ENCODE measurements at places on chromosomes 6 and 20.

GRCh38 chr6:19312241-19312978, 524.8 kb upstream of the ID4 start:
- DNase-seq: no peak

DNA sequence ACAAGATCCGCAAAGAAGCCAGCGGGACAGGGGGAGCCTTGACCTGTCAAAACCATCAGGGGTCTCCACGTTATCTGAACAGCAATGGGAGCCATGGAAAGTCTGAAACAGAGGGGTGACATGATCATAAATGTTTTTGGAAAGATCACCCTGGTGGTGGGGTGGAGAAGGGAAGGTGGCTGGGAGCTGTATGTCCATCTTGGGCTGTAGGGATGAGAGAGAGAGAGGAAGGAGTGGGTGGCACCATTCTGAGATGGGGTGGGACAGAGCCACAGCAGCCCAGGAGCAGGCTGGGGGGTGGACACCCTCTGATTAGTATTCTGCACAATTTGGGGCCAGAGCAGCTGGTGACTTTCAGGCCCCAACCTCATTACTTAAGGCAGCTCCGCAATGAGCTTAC, 30.1 kb downstream of the ANKRD60 start:
- no peak for DNase-seq

- DNase-seq: no peak
These were observed 119.8 kb downstream of the ANKS1A start for GRCh38 chr6:35008858-35009257.

- no peak for DNase-seq
These were observed 14.8 kb upstream of the LPA start for GRCh38 chr6:160678744-160679401.

DNA sequence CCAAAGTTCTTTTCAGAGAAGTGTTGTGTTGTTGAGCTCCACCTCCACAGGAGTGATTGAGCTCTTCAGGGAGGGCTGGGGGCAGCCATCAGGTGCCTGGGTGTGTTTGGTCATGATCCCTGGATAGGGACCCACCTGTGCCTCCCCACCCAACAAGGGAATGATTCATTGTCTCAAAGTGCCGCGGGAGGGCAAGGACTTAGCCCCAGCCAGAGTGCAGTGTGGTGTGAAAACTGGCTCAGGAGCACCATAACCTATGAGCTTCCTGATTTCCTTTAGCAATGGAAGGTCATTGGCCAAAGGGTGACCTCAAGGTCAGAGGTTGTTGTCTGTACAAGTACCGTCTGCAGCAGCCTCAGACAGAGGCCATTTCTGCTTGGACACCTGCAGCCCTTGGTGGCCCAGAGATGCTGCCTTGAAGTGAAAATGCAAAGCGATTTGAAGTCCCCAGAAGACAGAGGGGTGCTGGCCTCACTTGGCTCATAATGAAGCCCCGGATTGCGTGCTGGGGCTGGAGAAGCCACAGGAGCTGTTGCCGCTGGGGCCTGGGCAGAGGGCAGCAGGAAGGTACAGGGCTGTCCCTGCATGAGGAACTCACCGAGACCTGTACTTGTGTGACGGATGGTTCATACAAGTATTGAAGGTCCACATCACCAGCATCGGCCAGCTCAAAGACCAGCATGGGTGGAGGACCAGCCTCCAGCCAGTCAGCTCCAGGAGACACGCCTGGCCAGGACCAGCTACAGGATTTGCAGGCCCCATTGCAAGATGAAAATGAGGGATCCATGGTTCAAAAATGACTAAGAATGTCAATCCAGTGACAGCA, 100.6 kb upstream of the DUSP22 start:
- DNase-seq: no peak

DNA sequence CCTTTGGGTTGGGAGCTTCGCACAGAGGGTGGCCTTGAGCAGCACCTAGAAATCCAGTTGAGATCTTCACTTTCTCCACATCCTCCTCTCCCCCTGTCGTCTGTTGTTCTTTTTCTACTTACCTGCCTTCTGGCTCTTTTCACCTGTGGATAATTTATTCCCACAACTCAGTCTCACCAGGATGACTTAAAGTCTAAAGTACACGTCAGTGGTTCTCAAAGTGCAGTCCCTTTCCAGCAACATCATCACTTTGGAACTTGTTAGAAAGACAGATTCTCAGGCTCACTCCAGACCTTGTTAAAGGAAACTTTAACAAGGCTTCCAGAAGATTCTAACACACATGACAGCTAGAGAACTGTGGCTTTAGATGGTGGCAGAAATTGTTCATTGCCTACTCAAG, 27.7 kb upstream of the BCAS1 start:
- DNase-seq: no peak

- DNase-seq: no peak
These were observed 37.5 kb downstream of the MAP3K5 start for GRCh38 chr6:136754820-136755219.

DNA sequence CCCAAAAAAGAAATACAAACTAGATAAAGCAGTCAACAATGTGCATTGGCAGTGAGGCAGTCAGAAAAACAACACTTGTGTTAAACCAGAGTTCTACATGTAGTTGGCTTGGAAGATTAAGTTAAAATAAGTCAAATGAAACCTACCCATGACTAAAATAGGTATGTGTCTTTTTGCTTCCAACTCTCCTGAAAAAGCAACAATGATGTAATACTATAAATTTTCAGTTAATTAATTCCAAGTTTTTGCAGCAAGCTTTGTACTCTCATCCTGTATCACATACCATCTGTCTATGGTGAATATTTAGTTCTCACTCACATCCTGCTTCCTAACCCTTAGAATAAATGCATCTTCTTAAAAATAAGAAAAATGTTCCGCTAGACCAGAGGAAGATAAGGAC, 261.5 kb downstream of the KIF16B start:
- DNase-seq: no peak

- no peak for DNase-seq
These were observed 13.5 kb upstream of the PDE10A start for GRCh38 chr6:165676435-165677068.

DNA sequence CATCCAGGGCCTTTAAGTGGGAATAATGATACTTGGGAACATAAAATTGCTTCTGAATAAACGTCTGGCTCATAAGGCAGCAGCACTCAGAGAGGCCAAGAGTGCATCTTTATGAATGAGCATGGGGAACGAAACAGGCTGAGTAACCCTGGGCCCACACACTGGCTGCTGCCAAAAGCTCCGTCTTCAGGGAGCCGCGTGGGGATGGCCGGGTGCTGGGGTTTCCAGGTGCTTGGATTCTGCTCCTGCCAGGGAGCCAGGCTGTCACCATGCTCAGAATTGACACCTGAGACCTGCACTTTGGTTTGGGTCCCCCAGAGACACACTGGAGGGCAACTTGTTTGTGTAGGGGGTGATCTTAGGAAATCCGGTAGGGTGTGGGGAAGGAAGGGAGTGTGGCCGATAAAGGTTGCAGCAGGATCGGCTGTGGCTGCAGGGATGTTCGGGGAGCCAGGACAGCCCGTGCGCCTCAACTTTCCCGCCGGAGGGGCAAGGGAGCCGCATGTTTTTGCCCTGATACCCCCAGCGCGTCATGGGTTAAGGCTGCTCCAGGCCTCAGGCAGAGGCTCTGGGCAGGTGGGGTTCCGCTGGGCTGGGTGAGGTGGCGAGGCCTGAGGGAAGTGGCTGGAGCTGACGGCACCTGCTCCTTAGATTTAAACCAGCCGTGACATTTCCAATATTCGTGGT, 101.8 kb downstream of the YTHDF1 start:
- no peak for DNase-seq

DNA sequence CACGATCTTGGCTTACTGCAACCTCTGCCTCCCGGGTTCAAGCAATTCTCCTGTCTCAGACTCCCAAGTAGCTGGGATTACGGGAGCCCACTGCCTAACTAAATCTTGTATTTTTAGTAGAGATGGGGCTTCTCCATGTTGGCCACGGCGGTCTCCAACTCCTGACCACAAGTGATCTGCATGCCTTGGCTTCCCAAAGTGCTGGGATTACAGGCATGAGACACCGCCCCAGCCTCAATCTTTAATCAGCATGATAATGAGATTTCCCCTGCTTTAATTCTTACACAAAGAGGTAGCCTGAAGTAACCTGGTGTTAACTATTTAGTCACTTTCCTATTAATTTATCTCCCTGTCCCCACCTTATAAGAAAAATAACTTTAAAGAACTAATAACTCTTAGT, 31.3 kb upstream of the TRDN start:
- no peak for DNase-seq

DNA sequence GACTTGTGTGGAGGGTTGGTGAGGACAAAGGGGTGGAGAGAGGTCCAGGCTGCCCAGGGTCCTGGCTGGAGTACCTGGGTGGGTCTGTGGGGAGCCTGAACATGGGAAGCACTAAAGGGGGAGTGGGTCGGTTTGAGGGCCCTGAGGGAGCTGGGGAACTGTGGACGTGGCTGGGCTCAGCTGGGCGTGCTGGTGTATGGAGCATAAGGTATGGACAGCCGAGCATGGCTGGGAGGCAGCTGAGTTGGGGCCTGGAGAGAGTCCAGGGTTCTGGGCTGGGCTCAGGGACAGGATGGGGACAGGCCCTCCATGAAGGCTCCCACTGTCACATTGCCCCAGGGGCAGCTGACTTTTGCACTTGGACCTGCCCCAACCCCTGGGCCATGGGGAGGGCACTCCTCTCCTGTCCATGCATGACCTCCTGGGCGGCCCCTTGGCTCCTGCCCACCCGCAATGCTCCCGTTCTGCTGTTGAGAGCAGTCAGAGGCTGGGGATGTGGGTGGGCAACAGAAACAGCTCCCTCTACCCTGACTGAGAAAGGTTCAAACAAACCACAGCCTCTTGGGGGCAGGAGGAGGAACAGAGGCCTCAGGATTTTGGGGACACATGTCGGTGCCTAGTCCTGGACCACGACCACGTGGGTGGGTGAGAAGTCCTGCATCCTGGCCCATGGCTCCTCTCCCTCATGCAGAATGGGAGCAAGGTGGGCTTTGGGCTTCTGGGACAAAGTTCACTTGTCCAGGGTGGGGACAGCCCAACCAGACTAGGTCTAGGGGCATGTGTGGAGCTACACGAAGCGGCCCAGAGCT, 4.5 kb downstream of the C20orf204 start:
- DNase-seq: no peak

- no peak for DNase-seq
These were observed 374.3 kb upstream of the SOX4 start for GRCh38 chr6:21219241-21219640.

- DNase-seq: no peak
These were observed 472.5 kb upstream of the BTBD3 start for GRCh38 chr20:11445161-11445560.

DNA sequence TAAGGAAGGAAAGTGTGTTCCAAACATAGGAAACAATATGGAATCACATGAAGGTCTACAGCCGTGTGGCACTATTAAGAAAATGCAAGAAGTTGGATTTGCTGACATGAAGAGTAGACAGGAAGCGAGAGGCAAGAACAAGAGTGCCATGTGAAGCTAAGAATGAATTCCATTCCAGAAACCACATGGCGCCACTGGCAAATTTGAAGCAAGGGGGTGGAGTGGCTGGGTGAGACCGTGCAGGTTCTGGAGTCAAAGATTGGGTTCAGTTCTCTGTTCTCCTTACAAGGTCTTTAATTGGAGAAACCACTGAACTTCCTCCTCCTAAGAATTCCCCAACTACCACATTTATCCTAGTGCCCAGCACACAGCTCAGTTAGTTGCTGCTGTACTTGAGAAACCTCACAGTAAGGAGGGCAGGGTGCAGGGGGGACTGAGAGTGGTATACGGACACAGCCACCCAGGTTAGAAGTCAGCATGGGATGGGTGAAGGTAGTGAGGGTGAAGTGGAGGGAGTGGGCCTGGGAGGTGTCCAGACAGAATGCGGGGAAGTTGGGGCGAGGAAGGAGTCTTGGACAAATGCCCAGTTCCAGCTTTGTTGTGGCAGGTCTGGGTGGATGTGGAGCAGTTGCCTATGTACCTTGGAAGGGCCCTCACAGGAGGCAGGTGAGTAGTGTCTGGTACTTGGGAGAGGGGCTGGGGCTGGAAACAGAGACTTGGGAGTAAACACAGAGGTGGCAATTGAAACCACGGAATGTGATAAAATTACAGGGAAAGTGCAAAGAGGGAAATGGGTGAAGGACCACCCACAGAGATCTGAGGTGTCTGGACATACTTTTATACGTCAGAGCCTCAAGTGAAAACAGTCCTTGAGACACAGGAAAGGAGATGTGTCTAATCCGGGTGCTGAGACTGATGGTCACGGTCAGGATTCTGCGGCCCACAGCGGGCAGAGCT, 14.3 kb downstream of the LYRM4 start:
- no peak for DNase-seq

DNA sequence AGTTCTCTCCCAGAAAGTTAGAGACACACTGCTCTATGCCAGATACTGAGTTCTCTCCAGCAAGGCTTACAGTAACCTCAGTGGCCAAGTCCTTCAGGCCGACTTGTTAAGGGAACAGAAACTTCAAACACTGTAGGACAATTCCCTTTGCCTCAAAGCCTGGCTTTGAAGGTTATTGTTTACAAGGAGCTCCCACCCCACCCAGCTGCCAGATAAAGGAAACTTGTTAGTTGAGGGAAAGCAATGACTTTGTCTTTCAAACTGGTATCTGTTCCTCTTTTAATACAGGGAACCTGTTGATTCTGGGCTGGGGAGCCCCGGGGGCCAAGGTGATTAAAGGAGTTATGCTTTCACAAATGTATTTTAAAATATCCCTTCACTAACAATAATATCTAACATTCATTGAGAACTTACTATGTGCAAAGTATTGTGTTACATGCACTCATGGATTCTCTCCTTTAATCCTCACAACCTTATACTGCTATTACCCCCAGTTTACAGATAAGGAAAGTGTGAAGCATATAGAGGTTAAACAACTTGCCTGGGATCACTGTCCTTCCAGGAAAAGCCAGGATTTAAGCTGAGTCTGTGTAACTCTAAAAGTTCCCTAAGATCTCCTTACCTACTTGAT, 27.6 kb upstream of the CDKN1A start:
- DNase-seq: no peak

DNA sequence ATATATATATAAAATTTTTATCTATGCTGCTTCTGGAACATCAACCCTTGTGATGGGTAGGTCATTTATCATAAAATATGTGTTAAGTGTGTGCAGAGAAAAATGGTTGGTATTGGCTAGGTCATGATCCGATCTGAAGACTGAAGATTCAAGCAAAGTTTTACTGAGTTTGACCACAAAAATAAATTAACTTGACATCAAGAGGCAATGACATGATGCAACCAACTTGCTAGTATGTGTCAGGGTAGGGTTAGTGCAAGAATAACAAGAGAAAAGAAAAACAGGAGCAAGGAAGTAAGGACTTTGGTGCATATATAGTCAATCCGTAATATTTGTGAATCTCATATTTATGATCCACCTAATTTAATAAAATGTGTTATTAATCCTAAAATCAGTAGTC, 1202.0 kb upstream of the ADGRB3 start:
- no peak for DNase-seq

All from AG08396 (cell line).